ENCODE measurements at places on chromosomes 1 and 21. TPM values are rescaled to one million over a fixed set of nuclear protein-coding genes. Genes with fewer than 3 reads are reported as not detected.

GRCh38 chr21:46219591-46220239 is 8.9 kb downstream of the LSS start:
- DNase-seq: no peak

GRCh38 chr1:199574950-199575349 is 452.6 kb upstream of the NR5A2 start:
- DNase-seq: no peak

- peak; percentile 85 for DNase-seq
Measured at GRCh38 chr21:42818328-42818749, 61.0 kb downstream of the WDR4 start.

GRCh38 chr1:68103884-68104554 is 53.6 kb upstream of the DIRAS3 start:
- no peak for DNase-seq

GRCh38 chr21:44712203-44713028 is 1.0 kb upstream of the TSPEAR start:
- no peak for DNase-seq

DNA sequence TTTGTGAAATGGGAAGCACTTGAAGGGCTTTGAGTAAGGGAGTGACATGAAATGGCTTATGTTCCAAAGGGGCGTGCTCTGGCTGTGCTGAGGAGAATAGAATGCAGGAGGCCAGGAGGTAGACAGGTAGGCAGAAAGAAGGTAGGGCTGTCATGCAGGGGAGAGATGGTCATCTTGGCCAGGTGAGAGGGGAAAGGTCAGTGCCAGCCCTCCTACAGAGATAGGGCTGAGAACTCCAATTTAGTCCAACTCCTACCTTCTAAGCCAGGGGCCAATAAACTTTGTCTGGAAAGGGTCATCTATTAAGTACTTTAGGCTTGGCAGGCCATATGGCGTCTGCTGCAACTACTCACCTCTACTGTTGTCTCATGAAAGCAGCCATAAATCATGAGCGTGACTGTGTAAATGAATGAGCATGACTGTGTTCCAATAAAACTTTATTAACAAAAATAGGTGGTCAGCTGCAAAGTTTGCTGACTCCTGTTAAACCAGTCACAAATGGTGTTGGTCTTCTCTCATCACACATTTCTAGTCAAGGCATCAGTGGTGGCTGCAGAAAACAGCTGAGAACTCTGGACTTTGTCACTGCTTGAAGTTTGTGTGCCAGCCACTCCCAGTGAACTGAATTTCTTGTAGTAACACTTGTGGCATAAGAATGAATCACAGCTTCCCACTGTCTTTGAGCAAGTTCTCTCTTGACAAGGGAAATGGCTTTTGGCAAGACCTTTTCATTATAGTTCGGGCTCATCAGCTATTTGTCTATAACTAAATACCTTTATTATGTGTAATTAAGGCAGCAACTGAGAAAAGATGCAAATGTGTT is 32.0 kb upstream of the CD2 start:
- no peak for DNase-seq

DNA sequence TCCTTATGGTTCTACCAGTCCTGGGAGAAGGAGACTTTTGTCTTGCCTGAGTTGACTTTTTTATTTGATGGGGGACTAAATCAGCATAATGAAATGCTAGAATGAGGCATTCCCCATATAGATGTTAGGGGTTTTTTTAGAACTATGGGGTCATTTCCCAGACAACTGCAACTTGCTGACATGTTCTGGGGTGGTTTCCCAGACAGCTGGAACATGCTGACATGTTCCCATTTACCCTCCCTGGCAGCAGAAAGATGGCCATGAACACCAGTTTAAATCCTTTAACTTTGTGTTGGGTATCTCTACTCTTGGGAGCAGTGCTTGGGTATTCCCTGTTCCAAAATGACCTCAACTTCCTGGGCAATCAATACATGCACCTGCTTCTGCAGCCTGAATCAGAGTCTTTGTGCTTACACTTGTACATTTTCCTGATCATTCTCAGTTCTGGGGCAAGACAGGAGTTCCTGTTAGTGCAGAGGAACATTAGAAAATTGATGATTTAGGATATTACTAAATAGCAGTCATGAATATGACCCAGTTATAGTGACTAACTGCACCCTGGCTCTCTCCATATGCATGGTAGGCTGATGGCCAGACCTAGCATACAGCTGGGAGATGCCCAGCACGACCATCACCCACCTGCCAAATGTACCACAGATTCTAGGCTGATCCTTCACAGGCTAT is 75.4 kb upstream of the CD5L start:
- DNase-seq: no peak

RGS16 gene
- 5.6 TPM for polyA plus RNA-seq

NCAM2 gene
- 3.3 TPM for polyA plus RNA-seq

COL24A1 gene
- polyA plus RNA-seq: 31.3 TPM
